CD8-positive, alpha-beta memory T cell (primary cell): ENCODE measurements at places on chromosomes 12 and 14.

DNA sequence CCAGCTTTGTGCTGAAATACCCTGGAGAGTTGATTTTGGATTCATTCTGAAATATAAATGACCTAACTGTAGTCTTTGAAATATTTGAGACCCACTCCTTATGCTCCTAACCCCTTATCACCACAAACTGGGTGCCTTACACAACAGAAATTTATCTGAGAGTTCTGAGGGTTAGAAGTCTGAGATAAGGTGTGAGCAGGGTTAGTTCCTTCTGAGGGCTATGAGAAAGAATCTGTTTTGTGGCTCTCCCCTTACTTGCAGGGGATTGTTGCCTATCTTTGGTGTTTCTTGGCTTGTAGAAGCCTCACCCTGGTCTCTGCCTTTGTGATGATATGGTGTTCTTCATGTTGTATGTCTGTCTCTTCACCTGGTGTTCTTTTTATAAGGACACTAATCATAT is 91.7 kb downstream of the DERA start:
- DNase-seq: no peak

DNA sequence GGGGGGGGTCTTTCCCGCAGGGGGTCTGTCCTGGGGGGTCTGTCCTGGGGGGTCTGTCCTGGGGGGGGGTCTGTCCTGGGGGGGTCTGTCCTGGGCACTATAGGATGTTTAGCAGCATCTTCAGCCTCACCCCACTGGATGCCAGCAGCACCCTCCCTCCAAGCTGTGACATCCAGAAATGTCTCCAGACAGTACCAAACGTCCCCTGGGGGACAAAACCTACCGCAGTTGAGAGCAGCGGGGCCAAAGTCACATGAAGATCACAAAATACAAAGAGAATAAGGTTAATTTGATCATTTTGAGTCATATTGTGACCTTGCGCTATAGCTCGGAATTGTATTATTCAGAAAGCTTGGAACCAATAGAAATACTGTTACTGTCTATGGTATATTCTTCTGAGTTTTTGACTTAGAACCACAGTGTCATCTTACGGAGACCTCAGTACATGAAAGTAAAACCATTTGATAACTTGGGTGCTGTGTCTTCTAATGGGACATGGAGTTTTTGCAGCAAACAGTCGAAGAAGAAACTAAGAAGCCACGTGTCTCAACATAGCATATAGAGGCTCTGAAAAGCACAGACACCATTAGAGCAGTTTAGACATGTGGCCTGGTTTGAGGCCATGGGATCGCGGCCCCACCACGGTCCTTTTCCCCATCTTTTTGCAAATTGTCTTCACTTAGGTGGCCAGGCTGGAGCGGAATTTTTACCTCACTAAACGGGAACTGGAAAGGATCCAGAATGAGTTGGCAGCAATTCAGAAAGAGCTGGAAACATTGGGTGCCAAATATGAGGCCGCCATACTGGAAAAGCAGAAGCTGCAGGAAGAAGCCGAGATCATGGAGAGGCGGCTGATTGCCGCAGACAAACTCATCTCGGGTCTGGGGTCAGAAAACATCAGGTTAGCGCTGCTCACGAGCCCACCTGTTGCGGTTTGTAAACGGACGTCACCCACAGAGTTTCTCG is 59.9 kb downstream of the CCDC92 start:
- no peak for DNase-seq

GRCh38 chr14:103110681-103111231 is 12.5 kb upstream of the TNFAIP2 start:
- DNase-seq: no peak

GRCh38 chr12:29731591-29731990 is 52.2 kb downstream of the TMTC1 start:
- DNase-seq: no peak

GRCh38 chr12:1527789-1528188 is 66.6 kb downstream of the FBXL14 start:
- DNase-seq: no peak
